ENCODE measurements at places on chromosomes 5 and 9.
A peak's percentile ranks its signal among the peaks of the same experiment; 100 is the strongest.

- no peak for DNase-seq
Measured at GRCh38 chr9:121009650-121010049, 40.4 kb downstream of the C5 start.

DNA sequence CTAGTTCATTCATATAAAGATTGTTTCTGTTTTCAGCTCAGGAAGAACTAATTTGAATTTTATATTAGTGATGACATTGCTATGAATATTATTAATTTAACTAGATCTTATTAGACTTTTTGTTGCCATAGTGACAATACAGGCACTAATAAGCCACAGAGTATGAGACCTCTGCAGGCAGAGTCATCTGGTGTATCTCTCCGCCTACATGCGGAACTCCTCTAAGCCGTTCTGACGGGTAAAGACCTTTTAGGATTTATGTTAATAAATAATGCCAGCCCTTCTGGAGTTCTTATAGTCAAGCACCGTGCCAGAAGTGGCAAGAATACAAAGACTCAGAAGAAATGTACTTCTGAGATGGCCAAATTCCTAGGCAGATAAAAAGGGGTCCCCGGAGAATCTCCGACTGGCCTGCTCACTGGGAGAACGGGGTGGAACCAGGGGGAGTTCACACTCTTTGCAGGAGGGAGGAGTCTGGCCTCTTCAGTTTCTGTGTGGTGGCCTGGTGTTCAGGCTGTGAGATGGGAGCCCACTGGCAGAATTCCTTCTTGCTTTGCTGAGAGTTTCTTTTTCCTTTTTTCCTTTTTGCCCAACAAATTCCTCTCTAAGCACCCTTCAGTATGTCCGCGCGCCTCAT lies 85.1 kb upstream of the IL12B start:
- DNase-seq = no peak

- DNase-seq = no peak
Measured at GRCh38 chr5:78501411-78502352, 141.3 kb downstream of the SCAMP1 start.

- no peak for DNase-seq
Measured at GRCh38 chr9:4305065-4305985, 5.5 kb upstream of the GLIS3 start.

GRCh38 chr9:120698766-120699165 lies 15.5 kb downstream of the MEGF9 start:
- no peak for DNase-seq

DNA sequence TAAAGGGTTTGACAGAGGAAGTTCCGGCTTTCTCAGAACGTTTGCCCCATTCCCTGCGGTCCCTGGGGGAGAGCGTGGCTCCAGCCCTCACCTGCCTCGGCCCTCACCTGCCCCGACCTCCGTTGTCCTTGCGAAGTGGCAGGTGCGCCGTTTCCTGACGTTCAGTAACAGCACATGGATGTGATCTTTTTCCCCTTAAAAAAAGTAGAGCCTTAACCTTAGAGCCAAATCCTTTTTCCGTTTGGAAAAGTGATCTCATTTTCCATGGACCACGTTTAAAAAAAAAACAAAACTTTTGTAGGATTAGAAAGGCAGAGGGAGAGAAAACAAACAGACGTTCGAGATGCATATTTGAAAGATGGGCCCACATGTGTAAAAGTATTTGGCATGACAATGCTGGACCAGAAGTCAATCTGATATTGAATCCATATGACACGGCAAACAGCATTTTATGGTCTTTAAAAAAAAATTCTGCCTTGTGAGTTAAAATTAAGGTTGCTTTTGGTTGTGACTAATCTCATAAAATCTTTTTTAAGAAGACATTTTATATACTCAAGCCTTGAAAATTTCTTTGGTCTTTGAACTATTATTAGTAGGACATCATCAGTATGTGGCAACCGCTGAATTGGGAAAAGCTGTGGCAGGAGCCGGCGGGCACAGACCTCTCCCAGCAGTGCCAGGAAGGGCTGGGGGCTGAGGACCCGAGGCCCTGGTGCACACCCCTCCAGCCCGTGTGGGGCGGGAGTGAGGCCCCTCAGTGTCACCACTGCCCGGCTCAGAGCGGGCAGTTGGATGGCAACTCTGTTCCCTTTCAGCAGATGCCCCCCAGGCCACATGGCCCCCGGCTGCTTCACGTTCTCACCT lies 42.5 kb upstream of the EXOC3 start:
- DNase-seq = no peak

DNA sequence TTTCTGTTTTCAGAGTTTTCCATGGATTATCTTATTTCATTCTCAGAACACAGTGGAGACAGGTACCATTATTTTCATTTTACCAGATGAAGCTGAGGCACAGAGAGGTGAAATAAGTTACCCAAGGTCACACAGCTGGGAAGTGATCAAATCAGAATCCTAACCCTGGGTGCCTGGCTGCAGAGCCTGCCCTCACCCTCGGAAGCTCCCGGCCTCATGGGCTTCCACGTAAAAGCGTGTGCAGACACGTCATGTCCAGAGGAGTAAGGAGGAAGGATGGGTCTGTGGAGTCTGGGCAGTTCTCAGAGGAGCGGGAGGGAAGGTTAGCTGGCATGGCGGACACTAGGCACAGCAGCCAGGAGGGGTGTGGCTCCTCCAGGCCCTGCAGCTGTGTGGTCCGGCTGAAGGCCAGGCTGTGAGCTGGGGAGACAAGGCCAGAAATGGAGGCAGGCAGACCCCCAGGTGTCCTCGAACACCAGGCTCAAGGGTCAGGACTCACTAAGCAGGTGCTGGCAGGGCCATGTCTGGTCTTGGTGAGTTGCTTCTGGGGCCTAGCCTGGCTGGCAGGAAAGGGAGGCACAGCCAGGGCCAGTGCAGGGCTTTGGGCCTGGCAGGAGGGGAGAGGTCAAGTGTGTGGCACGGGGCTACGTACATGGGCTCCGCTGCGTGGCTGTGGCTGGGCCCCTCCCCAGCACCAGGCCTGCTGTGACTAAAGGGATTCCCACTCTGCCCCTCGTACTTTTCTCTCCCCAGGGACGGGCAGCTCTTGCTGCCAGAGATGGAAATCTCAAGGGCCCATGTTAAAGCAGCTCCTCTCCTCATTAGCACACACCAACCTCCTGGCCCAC lies 5.6 kb downstream of the TBC1D9B start:
- DNase-seq = no peak

DNA sequence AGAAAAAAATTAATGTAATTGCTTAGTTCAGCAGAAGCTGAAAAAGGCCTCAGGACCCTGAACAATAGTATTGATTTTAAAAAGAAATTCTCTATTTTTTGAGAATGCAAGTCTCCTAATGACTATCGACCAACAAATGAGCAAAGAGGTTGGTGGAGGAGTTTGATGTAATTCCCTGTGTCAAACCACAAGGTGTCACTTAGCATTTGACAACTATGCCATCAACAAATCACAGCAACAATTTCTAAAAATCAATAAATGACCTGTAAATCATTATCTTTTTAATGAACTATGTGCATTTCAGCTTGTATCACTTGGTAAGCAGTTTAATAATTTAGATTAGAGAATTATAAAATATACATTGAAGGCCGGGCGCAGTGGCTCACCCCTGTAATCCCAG lies 133.7 kb downstream of the PRELID2 start:
- DNase-seq = no peak

- DNase-seq = no peak
Measured at GRCh38 chr5:8247049-8247899, 378.3 kb downstream of the MTRR start.

DNA sequence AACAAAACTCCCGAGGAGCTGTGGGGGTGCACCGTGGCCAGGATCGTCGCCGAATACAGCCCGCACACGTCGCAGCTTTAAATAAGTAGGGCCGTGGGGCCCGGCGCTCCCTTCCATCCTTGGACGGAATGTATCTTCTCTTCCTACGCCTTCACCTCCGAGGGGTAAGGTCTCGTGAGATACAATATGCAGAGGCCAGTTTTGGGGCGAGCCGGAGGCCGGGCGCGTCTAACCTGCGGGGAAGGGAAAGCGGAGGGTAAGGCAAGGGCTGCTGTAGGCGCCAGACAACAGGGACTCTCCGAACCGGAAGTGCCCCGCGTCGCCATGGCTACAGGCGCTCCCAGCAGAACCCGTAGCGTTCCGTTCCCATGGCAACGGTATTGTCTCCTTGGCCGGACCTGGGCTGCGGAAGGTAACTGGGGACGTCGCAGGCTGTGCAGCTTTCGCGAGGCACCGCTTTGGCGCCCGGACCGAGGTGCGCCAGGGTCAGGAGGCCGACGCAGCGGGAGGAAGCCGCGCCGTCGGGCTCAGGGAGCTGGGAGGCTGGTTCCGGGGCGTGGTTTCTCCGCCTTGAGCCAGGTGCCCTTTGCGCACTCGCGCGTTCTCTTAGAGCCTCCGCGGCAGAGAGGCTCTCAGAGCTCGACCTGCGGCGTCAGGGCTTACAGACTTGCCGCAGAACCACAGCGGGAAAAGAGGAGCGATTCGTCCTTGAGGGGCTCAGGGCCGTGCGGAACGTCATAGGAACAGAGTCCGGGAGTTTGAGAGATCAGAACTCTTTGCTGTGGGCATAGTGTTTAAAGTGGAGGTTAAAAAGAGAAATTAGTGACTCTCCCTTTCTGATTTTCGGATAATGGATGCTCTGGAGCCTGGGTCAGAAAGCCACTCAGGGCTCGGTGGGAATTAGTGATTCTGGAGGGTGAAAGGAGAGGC lies at the start of gene TTC23L:
Gene TTC23L, plus strand, starts transcription at position 380 of the 930 bp plus-strand sequence. CDS start 1,508 bp downstream, outside the sequence.
- peak; percentile 94 for DNase-seq

DNA sequence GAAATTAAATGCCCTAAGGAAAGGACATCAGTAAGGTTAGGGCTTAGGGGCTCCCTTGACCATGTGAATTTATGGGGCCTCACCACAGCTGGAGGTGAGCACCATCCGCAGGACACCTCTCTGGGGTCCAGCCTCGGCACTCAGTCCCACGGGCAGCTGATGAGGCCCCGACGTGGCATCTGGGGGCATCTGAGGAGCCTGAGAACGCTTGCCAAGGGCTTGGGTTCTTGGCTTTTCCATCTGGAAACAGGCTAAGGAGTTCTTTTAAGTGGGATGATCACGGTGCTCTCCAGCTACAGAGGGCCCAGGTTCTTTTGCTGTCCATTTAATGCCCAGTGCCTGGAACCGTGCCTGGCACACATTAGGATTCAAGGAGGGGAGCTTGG lies 3.6 kb downstream of the NKX2-5 start:
- DNase-seq = no peak

DNA sequence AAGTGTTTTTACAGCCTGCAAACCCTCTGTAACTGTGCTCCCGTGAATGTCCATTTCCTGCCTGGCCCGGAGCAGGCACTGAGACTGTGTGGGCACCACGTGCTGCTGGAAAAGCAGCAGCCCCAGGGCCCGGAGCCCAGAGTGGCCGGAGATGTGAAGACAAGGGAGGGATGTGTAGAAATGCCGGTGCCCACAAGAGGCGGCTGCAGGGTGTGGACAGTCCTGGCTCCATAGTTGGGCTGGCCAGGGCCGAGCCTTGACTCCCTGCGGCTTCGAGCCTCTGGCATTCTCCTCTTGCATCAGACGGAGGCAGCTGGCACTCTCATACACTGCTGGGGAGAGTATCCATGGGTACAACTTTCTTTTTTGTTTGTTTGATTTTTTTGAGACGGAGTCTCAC lies 13.2 kb upstream of the GFPT2 start:
- no peak for DNase-seq

DNA sequence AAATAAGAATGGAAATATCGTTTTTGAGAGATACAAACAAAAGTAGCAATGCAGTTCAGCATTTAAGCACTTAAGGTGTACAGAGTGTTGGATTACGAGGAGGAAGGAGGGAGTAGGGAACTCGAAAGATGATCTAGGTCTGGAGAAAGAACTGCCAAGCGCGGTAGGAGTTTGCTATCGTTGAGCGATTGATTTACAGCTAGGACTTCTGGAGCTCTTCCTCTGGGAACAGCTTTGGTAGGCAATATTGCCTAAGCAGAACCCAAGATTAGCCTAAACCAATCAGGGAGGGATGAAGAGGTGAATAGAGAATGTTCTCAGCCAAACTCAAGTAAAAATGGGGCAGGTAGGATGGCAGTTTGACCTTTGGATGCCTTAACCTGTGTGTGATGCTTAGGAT lies 965 bp downstream of the CLTA start:
- DNase-seq = no peak

GRCh38 chr5:123951582-123951977 lies 439.6 kb downstream of the CSNK1G3 start:
- DNase-seq = no peak

DNA sequence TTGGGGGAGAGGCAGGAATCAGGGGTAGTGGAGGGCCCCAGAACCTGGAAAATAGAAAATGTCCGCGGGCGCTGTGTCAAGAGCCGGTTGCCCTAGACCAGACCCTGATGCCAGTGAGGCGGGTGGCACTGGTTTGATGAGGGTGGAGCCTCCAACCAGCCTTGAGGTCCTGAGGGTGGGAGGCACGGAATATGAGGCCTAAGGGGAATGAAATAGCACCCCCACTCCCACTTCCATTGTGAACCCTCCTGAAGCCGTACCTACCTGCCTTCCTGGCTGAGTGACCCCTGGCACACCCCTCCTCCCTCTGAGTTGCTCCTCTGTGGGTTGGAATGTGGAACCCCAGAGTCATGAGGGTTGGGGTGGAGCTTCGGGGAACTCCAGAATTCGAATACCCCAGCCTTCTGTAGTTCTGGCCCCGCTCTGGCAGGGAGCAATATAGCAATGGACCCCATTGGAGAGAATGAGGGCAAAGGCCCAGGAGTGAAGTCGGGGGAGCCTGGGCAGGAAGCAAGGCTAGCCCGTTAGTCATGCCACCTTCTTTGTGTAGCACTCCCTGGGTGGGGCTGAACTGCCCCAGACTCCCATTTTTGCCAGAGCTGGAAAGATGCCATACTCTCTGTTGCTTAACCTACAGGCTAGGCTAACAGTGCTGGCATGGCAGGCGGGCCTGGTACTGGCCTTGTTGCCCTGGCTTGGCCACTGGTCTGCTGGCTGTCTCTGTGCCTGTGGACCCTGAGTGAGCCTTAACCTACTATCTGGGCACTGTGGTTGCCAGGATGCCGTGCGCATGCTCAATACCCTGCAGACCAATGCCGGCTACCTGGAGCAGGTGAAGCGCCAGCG lies 1.0 kb downstream of the FPGS start:
- peak; percentile 66 for DNase-seq

DNA sequence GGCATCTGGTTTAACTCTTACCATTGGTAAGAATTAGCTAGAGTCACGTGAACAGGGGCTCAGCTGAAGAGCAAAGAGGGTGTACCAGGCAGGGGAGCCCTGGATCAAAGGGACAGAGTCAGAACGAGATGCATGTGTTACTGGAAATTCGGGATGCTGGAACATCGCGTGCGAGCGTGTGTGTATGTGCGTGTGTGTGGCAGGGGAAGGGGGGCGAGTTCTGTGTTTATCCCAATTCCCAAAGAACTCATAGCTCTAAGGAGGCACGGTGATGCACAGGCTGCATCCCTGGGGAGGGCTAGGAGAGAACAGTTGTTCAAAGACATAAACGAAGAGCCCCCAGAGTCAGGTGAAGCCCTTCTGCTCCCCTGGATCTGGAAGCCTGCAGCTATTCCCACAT lies 353.3 kb downstream of the GADD45G start:
- no peak for DNase-seq

DNA sequence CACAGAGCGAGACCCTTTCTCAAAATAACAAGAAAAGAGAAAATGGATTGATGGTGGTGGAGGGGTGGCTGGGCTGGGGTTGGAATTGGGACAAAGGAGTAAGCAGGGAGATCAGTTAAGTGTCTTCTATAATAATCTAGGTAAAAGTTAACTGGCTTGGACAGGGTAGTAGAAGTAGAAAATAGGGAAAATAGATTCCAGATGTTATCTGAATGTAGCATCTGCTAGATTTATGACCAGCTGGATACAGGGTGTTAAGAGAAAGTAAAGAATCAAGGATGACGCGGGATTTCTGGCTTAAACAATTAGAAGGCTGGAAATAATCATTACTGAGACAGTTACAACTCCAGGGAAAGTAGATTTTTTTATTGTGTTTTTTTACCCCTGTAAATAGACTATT lies 13.0 kb downstream of the PPP6C start:
- no peak for DNase-seq

- DNase-seq = no peak
Measured at GRCh38 chr9:136416427-136416826, 6.0 kb downstream of the PMPCA start.

Measured in lower lobe of right lung (tissue), 2 donors.